PC-9 (cell line): ENCODE measurements at places on chromosomes 1 and 21. TPM values are rescaled to one million over a fixed set of nuclear protein-coding genes. Genes with fewer than 3 reads are reported as not detected.
A peak's percentile ranks its signal among the peaks of the same experiment; 100 is the strongest.

The C1orf116 gene
- total RNA-seq: 30.2 and 36.7 TPM in 2 replicates

The CRYBG2 gene
- 21.7 and 24.6 TPM in 2 replicates for total RNA-seq

The ZNF683 gene
- total RNA-seq: not detected in 2 replicates

The GSTM3 gene
- 101 and 110 TPM in 2 replicates for total RNA-seq

The CSTB gene
- total RNA-seq: 88.5 and 136 TPM in 2 replicates

The FHAD1 gene
- total RNA-seq: 6.9 and 8.2 TPM in 2 replicates

The RIIAD1 gene
- total RNA-seq: not detected in 2 replicates

The HTR6 gene
- total RNA-seq: not detected in 2 replicates

The CD1E gene
- not detected in 2 replicates for total RNA-seq

The TRAF5 gene
- total RNA-seq: 8.1 and 10.9 TPM in 2 replicates

The DR1 gene
- total RNA-seq: 33.6 and 37.8 TPM in 2 replicates

The TEX38 gene
- total RNA-seq: 0.45 TPM in 1 of 2 replicates, not detected in the other

DNA sequence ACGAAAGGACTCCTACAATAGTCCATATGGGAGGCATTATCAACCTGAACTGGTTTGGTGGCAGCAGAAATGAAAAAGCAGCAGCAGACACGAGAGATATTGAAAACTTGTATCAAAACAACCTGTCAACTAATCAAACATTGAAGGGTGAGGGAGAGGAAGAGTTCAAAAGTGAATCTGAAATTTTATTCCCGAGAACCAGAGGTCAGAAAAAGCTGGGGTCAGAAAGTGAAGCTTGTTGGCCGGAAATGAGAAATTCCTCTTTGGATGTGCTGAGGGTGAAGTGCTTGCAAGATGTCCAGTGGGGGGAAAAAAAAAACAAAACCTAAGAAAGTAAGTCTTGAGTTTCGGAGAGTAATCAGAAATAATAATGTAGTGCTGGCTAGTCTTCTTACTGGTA lies 1.9 kb upstream of the C4BPA start:
- no peak for DNase-seq

DNA sequence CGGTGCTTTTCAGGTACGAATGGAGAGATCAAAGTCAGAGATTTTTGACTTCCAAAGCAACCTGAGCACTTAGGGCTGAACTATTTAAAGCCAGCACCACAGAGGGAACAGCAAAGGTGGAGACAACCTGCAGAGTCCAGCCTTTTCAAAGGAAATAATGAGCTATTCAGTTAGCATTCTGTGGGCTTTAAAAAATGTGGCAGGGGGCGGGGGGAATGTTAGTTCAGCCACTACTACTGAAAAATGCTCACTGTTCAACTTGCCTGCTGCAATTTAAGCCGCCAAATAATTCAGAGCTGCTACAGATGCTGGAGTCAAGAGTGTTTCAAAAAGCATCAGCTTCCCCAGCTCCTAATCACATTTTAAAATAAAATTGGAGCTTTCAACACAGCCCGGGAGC lies 473.3 kb upstream of the PLXNA2 start:
- no peak for DNase-seq

- DNase-seq: no peak
These were observed 16.2 kb downstream of the FOXO6 start for GRCh38 chr1:41377397-41377796.

GRCh38 chr1:161098210-161099068 lies at the start of gene KLHDC9:
KLHDC9 (plus strand) TSS chr1:161098361; CDS start chr1:161098536, 175 bp downstream.
- DNase-seq: peak; percentile 84

GRCh38 chr1:17569200-17570139 lies 30.0 kb downstream of the ARHGEF10L start:
- DNase-seq: peak; percentile 82

DNA sequence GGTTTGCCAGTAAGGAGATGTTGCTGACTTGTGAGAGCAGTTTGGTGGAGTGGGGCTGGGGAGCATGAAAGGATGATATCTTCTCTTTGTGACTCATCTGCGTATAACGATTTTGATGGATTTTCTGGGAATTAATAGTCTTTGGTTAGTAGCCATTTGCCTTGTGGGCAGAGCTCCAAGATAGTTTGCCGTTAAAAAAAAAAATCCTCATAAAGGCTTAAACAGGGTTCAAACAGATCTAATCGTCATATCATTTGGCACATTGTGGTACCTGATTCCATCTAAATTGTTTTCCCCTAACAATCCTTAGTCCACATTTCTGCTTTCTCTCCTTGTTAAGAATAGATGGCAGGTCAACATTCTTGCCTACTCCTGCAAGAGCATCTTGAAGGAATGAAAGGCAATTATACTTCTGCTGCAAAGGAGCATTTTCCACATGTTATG lies 168.0 kb downstream of the PPP1R12B start:
- DNase-seq: no peak

DNA sequence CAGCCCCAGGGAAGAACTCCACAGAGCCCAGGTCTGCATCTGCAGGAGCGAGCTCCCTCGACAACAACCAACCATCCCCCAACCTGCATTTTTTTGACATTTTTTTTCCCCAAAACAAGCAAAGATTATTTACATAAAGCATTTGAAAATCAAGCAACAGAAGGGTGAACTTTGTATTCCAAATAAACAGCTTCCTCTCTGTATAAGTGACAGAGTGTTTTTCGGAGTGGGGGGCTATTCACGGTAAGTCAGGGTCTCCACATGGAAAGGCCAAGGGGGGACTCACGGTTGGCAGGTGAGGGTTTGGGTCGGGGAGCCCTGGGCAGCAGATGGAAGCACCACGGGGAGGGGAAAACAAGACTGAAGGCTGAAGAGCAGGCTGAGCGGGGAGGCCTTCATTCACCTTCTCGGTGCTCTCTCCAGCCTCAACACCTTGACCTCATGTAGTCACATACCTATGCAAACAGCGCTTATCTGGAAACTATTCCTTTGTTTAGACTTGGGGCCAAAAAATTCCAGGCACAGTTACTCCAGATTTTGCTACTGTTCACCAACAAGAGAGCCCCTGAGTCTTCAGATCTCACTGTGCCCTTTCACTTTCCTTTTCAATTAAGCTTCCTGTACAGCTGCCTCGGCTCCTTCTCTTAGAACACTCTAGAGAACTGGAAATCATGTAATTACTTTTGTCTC lies 27.6 kb downstream of the C2CD2 start:
- peak; percentile 27 for DNase-seq

DNA sequence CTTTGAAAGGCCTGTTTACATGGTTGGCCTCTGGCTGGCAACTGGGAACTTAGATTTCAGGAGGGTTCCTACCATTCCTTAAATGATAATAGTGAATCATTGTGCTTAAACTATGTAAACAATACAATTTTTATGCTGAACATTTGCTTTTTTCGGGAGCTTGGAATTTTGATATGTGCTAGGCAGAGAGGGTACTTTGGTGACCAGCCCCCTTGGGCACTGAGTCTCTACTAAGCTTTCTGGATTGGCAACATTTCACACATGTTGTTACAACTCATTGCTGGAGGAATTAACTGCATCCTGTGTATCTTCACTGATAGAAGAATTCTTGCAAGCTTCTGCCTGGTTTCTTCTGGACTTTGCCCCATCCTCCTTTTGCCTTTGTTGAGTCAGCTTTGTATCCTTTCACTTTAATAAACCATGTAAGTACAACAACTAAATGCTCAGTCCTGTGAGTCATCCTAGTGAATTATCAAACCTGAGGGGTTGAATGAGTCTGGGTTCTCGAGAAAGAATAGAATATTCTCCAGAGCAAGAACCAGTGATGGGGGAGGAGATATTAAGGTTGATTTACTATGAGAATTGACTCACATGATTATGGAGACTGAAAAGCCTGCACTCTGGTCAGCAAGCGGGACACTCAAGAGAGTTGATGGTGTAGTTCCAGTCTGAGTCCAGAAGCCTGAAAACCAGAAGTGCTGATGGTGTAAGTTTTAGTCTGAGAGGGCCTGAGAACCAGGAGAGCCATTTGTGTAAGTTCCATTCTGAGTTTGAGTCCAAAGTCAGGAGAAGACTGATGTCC lies 3.1 kb upstream of the SLC16A4 start:
- DNase-seq: peak; percentile 65

DNA sequence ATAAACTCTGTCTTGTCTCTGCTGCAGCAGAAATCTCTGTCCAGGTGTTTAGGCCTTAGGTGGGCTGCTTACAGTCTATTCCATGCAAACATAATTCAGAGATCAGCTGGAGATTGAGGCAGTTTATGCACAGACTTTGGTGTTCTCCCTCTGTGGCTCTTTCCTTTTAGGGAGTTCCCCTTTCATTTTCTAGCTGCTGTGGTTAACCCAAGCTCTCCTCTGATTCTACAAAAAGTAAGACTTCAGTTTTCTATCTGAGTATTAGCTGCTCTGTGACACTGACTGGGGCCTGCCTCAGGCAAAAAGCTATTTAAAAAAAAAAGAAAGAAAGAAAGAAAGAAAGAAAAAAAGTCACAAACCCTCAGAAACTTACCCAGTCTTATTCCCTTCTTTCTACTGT lies 211.1 kb downstream of the CAMTA1 start:
- no peak for DNase-seq

- no peak for DNase-seq
These were observed 96.5 kb downstream of the NPHP4 start for GRCh38 chr1:5895446-5896406.

GRCh38 chr1:50257940-50258685 lies 149.4 kb downstream of the ELAVL4 start:
- no peak for DNase-seq

GRCh38 chr1:77406661-77407060 lies 124.8 kb downstream of the AK5 start:
- peak; percentile 40 for DNase-seq

GRCh38 chr1:230778916-230779590 lies 31.9 kb downstream of the CAPN9 start:
- no peak for DNase-seq

DNA sequence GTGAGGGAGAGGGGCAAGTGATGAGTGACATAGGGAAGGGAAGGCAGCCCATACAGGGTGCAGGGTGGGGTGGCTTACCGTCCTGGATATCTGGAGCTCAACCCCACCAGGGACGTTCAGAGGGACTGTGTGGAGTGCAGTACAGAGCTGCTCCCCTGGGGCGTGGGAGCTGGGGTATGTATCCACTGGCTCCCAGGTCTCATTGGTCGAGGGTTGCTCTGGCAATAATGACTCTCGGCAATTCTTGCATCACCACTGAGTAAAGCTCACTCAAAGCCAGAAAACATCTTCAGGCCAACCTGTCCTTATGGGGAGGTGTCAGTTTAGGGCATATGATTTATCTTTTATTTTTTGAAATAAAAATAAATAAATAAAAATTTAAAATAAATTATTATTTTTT lies 43.2 kb upstream of the RUNX3 start:
- no peak for DNase-seq

DNA sequence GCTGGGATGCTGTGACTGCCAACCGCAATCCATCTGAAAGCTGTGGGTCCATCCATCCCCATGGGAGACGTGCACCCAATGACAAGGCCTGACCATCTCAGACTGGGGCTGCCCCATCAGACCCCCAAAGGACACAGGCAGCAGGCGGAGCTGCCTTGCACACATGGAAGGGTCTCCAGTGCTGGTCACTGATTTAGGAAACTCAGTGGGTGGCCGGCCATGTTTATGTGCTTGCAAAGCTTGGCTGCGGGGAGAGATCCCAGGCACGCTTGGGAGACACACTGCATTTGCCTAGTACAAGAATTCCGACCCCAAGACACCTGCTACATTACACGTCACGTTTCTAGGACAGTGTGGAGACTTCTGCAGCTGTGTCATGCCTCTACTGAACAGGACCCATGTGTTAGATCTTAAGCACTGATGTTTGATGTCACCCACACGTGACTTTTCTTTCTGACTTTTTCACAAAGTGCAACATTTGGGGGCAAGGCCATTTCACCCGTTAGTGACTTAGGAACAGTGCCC lies 181.4 kb downstream of the CLIC6 start:
- no peak for DNase-seq

GRCh38 chr21:36508948-36509347 lies 29.0 kb upstream of the CLDN14 start:
- DNase-seq: no peak

DNA sequence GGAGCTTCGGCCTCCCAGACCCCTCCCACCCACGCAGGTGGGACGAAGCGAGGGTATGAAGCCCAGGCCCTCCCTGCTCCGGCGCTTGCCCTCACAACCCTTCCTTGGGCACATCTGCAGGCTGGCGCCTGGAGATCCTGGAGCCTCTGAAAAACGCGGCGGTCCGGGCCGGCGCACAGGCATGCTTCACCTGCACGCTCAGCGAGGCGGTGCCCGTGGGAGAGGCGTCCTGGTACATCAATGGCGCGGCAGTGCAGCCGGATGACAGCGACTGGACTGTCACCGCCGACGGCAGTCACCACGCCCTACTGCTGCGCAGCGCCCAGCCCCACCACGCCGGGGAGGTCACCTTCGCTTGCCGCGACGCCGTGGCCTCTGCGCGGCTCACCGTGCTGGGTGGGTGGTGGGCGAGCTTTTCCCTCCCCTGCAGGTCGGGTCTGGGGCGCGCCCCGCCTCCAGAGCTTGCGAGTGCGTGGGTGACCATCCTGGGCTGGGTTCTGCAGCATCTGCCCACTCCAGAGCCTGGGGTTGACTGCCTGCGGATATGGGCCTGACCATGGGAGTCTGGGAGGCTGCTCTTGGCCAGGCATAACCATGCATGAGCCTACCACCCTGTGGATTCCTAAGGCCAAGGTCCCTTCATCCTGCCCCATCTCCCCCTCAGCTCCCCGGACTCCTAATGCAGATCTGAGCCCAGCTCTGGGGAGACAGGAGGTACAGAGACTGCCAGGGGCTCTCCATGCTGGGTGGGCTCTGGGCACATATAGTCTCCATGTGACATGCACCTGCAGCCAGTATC lies 89.8 kb downstream of the TRIM11 start:
- no peak for DNase-seq

GRCh38 chr21:35791541-35792325 lies 268.6 kb downstream of the SETD4 start:
- DNase-seq: no peak

GRCh38 chr1:185238447-185238846 lies 78.6 kb downstream of the IVNS1ABP start:
- DNase-seq: no peak

DNA sequence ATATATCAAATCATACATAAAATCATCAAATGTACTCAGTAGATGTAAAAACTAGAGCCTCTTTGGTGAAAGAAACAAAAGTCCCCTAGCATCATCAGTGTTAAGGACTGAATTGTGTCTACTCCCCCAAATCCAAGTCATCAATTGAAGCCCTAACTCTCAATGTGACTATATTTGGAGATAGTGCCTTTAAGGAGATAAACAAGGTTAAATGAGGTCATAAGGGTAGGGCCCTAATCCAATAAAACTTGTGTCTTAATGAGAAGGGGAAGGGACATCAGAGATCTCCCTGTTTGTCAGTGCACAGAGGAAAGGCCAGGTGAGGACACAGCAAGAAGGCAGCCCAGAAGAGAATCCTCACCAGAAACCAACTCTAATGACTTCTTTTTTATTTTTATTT lies 33.5 kb downstream of the USP24 start:
- DNase-seq: no peak

DNA sequence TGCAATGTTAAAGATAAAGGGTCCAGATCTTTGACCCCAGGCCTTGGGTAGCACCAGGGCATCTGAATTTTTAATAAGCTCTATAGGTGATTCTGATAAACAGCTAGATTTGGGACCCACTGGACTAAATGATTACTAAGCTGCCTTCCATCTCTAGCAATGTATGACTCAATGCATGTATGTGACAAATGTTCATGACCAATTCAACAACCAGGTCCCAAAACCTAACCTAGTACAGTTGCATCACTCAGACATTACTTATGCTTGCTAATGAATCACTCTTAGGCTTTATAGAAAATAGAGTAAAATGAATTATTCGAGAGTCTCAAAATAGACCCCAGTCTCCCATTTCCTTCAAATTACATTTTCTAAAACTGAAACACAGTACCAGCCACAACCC lies 35.5 kb downstream of the RCAN1 start:
- DNase-seq: peak; percentile 62
